CD4-positive, alpha-beta T cell treated with Interleukin-1 beta for 1 hour (primary cell): ENCODE measurements at places on chromosomes 7 and 10.

DNA sequence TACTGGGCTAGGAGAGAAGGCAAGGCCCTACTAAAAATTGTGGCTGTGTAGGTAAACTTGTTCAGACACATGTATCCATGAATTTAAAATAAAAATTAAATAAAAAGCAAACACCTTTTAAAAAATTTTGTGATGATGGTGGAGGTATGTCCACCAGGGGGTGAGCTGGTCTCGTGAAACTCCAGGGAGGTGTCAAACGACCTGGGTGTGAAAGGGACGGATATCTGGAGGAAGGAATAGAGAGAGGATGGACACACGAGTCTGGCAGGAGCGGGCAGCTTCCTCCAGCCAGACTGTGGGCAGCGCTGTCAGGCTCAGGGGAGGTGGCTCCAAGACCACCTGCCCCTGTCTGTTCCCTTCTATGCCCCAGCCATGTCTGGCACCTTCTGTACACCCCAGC, 34.8 kb upstream of the DMBT1 start:
- DNase-seq: no peak

GRCh38 chr7:27314111-27314510, 71.5 kb downstream of the EVX1 start:
- no peak for DNase-seq

GRCh38 chr7:157794746-157795065, 457.9 kb downstream of the DNAJB6 start:
- no peak for DNase-seq

GRCh38 chr10:89535171-89536012, at the start of gene SLC16A12:
Gene SLC16A12, minus strand, starts transcription at chr10:89535594. Its CDS starts 73,016 bp downstream, at chr10:89462578.
- DNase-seq: no peak

DNA sequence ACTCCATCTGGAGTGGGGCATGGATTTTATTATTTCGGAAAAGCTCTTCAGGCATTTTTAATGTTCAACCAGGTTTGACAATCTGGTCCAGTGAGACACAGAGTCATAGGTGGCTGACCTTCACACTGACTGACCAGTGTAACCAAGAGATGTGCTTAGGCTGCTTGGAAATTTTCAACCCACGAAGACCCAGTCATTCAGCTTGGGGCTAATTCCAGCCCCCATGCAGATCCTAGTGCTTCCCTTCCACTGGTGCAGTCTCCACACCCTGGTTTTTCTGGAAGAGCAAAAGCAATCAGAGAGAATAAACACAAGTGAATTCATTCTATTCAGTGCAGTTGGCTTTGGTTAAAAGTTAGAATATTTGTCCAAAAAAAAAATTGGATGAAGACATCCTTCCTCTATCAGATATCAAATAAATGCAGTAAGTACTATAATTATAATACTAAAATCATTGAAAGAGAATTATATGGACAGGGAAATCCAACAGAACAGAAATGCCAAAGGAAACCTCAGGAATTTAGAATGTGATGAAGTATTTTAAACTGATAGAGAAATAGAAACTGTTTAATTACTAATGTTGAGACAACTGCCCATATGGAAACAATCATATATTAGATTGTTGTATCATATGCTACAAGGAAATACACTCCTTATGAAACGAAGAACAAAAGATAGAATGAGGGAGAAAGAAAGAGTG, 178.0 kb downstream of the NPSR1 start:
- no peak for DNase-seq

- no peak for DNase-seq
These were observed 44.8 kb upstream of the HPSE2 start for GRCh38 chr10:99280472-99280871.

- no peak for DNase-seq
These were observed 25.3 kb upstream of the C10orf95 start for GRCh38 chr10:102476466-102477141.

DNA sequence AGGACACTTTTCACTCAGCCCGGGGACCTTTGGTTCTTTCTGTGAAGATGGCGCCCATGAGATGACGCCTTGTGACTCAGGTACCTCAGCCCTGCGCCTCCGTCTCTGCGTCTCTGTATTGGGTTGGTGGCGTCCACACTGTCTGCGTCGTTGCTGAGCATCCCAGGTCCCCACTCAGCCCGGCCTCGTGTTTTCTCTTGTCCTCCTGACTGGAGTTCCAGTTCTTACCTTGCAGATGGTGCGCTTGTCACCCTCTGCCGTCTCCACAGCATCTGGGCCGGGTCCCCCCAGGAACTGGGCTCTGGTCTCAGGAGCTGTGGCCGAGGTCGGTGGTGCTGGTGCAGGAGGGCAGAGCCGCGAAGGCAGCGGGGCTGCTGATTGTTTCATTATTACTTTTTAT, 150.4 kb downstream of the WDR37 start:
- no peak for DNase-seq

DNA sequence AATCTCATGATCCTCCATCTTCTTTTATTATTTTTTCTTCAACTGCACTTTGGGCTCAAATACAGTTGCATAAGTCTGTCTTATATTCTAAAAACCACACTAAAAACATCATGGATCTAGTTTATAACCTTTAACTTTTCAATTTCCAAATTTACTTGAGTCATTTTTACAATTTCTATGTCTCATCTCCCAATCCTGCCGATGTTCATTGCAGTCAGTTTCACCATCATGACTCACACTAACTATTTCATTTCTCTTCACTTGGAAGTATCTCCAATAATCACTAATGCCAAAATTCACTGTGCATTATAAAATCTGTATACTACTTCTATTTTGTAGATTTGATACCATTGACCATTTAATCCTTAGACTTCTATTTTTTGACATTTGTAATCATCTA, 806.9 kb upstream of the SORCS1 start:
- DNase-seq: no peak

DNA sequence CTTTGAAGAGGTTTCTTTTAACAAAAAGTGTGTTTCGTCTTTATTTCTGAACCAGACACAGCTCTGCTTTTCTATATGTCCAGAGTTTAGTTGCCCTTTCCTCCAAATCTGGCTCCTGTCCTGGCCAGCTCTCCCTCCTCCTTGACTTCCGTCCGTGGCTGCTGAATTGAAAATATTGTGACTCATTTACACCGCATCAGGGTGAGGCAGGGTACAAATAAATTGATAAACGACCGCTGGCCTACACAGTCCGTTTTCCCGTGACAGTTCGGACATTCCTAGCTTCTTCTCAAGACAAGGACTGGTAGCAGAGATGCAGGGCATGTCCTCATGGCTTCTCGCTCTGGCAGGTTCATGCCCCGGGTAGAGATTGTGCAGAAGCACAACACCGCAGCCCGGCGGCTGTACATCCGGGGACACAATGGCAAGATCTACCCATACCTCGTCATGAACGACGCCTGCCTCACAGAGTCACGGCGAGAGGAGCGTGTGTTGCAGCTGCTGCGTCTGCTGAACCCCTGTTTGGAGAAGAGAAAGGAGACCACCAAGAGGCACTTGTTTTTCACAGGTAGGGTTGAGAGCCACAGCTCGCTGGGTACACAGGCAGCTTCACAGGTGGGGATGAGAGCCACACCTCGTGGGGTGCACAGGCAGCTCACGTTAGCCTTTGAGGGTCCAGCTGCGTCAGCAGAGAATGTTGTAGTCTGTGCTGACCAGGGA, 126.6 kb downstream of the TRRAP start:
- no peak for DNase-seq

GRCh38 chr10:7659560-7659959, 7.2 kb downstream of the ITIH5 start:
- no peak for DNase-seq

GRCh38 chr10:1425879-1426278, 311.4 kb downstream of the ADARB2 start:
- no peak for DNase-seq

DNA sequence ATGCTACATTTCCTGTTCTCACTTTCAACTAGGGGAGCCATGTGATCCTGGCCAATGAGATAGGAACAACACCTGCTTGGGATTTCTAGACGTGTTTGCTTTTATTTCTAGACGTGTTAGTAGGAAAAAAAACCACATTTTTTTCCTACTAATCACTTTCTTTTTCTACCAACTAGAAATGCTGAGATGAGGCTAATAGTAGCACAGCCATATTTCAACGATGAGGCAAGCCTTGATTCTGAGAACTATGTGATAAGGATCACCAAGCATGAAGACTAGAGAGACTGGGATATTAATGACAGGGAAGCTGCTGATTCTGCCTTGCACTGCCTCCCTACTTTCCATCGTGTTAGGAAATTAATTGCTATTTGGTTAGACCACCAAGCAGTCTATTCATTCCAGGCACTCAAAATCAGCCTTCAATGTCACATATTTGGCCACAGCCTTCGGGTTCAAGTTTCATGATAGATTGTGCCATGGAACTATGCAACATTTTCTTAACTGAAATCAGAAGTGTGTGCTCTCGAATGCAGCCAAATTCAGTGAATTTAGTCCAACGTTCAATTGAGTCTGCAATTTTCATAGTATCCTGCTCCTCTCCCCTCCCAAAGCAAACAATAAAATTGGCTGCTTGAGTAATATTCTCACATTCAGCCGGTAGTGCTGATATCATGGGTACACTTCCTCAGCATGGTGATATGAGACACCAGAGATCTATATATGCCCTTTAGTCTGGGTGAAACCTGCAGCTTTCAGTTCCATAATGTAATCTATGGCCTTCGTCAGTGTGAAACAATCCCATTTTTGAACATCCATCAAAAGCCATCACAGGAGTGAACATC, 98.1 kb downstream of the GPR37 start:
- no peak for DNase-seq

- DNase-seq: no peak
These were observed 116.0 kb downstream of the CNTNAP2 start for GRCh38 chr7:146232604-146233003.

DNA sequence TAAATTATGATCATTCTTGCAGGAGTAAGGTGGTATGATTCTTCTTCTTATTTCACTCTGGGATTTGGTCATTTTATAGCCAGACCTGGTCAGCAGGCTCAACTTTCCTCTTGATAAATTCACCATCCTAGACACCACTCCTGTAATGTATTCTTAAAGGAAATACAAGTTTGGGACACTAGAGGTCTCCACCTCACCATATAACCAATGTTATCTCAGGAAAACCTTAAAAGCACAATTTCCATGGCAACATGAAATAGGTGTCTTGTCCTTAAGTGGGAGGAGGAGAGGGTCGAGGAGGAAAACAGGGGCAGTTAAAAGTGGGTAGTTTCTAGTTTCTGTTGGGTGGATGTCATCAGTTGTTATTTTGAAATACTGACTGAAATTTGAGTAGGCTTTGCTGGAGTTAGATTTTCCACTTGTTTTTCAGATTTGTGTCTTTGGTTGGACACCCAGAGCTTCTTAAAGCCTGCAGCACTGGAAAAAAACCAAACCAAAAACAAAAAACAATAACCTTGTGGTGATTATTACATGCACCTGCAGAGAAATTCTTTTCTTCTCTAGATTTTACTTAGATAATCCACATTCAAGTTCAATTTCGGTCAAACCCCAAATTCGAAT, 163.1 kb downstream of the PRKCQ start:
- no peak for DNase-seq
